ENCODE measurements at places on chromosomes 5 and 9.

DNA sequence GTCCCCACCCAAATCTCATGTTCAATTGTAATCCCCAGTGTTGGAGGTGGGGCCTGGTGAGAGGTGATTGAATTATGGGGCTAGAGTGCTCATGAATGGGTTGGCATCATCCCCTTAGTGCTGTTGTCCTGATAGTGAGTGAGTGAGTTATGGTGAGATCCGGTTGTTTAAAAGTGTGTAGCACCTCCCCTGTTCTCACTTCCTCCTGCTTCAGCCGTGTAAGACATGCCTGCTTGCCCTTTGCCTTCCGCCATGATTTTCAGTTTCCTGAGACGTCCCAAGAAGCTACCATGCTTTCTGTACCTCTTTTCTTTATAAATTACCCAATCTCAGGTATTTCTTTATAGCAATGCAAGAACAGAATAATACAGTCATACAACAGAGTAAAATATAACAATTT, 742 bp upstream of the LECT2 start:
- DNase-seq = no peak

DNA sequence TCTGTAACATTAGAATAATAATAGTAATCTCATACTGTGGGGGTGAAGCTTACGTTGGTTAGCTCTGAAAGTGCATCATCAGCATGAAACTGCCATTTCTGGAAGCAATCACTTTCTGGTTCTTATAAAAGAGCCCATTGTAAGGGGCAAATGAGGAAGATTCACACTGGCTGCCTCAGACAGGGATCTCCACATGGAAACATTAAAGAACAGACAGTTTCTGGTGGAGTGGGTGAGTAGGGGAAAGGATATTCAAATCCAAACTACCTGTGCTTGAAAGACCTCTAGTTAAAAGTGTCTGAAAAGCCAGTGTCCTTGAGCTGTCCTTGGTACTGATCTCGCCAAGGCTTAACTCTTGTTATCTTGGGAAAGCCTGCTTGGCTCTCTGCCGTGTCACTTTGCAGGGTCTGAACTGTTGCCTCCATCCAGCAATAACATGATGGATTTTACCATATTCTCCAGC, 19.1 kb upstream of the SLC31A2 start:
- no peak for DNase-seq

DNA sequence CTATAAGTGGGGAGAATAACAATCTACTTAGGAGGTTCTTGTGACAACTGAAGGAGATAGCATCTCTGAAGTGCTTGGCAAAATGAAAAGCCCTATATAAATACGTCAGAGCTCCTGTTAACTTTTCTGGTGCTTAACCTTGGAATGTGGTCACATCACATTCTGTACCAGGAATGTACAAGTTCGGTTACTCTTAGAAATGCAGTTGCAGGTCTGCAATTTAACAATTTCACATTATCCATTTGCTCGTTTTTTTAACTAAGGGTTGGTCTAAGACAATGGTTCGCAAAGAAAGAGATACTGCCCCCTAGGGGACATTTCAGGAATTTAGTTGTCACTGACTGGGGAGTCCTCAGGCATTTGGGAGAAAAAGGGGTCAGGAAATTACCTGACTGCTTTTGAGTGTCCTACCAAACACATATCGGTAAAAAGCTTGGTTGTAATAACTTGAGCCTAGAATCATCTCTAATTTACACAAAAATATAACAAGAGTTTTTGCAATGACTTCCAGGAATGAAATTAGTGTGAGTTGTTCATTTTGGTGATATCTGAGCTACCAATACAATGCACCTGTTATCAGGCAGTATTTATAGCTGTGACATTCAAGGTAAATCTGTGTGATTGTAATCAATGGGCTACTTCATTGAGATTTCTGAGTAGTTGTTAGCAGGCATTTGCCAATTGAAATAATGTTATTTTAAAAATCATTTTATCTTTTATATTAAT, 5.4 kb upstream of the HBEGF start:
- no peak for DNase-seq

GRCh38 chr9:131407717-131408195, 13.9 kb downstream of the PRRC2B start:
- DNase-seq = no peak

GRCh38 chr9:130897848-130898551, 1.4 kb upstream of the QRFP start:
- DNase-seq = no peak

DNA sequence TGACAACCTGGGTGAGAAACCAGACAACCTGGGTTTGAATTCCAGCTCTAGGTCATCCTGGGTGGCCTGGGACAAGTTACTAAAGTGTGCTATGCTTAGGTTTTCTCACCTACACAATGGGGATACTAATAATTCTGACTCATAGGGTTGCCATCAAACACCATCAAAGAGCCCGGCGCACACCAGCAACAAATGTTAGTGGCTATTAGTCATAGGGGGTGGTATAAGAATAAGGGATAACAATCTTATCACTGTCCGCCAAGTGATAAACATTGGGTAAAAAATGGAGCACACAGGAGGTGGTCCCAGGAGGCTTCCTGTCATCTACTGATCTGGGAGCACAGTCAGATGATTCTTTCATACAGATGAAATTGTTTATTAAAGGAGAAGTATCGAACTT, 61.4 kb upstream of the AFAP1L1 start:
- no peak for DNase-seq

DNA sequence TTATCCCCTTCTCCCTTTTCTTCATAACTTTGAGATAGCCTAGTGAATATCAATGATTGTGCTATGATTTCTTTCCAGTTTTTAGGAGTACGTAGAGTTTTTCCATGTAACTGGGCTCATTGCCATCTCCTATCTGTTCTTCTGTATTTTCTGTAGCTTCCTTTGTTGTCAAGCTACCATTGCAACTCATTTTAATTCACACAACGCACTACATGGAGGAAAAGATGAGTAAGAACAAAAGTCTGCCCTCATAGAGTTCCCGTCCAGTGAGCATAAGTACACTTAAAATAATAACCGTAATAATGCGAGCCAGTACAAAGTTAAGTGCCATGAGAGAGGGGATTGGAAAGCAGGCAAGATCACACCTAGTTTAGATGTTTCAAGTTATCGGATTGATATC, 177.7 kb downstream of the PAM start:
- DNase-seq = no peak

DNA sequence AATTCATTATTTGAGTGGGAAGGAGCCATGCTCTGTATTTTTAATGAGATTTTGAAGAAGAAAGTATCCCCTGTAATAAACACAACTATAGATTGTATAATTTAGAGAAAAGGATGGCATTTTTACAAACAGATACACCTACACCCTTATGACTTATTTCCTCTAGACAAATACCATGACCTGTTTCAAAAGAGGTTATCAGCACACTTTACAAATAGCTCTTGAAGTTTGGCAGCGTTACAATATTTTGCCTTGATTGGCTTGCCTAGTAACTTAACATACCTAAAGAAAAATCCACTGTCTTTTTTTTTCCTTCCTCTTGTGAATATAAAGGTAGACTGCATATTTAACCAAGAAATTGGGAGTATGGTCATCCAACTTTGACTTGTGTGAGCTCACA, 28.5 kb upstream of the CETN3 start:
- DNase-seq = no peak

- no peak for DNase-seq
Observed at GRCh38 chr5:136769093-136769492, 403.7 kb upstream of the TRPC7 start.

GRCh38 chr5:85813146-85813545, 804.6 kb upstream of the COX7C start:
- DNase-seq = no peak

- no peak for DNase-seq
Observed at GRCh38 chr9:81162361-81162760, 527.0 kb downstream of the TLE1 start.

DNA sequence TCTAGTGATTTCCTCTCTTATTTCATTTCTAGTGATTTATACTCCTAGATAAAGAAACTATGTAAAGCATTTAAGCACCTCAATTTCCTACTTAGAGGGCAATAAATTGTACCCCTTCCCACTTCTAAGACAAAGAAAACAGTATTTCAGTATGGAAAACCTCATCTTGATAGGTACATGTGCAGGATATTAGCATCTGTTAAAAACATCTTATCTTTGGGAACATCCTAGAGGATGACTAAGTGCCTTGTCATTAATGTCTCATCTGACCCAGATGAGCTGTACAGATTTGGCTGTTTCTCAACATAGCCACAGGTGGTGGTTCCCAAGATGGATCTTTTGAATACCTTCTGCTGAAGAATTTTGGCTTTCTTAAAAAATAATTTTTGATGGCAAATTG, 5.7 kb downstream of the MEGF10 start:
- DNase-seq = no peak

DNA sequence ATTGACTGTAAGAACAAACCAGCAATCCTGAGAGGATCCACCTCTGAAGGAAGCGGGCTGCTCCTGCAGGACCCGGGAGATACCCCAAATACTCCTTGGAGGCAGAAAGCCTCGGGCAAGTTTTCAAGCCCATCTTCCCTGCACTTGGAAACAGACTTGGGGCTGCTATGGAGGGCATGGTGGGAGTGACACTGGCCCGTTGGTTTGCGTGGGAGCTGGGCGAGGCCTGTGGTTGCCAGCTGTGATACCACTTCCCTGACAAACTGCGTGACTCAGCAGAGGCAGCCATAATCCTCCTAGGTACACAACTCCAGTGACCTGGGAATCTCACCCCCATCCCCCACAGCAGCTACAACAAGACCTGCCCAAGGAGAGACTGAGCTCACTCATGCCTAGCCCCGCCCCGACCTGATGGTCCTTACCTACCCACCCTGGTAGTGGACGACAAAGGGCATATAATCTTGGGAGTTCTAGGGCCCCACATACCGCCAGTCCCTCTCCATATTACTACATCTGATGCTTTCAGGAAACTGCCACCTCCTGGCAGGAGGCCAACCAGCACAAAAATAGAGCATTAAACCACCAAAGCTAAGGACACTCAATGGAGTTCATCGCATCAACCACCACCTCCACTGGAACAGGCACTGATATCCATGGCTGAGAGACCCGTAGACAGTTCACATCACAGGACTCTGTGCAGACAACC, 38.1 kb upstream of the VLDLR start:
- DNase-seq = no peak

- no peak for DNase-seq
Observed at GRCh38 chr5:133839721-133840120, 128.7 kb downstream of the C5orf15 start.

GRCh38 chr9:109574061-109574882, 76.2 kb upstream of the PTPN3 start:
- DNase-seq = peak; percentile 60

- no peak for DNase-seq
Observed at GRCh38 chr9:115900698-115901097, 252.9 kb upstream of the PAPPA start.

GRCh38 chr5:172114875-172115422, 73.1 kb downstream of the STK10 start:
- no peak for DNase-seq

DNA sequence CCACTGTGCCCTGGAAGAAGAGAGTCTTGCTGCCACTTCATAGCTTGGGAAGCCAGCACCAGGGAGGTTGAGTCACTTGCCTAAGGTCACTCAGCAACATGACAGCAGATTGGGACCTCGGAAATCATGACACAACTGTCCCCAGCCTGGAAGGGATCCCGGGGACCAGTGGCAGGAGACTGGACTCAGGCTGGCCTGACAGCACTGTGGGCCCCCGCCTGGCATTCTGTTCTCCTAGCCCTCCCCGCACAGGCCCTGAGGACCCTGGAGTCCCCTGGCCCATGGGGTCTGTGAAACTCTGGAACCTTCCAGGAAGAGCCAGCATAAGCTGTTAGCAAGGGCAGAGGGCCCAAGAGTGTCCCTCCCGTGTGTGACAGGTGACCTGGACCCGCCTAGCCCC, 64.9 kb downstream of the COL5A1 start:
- no peak for DNase-seq

DNA sequence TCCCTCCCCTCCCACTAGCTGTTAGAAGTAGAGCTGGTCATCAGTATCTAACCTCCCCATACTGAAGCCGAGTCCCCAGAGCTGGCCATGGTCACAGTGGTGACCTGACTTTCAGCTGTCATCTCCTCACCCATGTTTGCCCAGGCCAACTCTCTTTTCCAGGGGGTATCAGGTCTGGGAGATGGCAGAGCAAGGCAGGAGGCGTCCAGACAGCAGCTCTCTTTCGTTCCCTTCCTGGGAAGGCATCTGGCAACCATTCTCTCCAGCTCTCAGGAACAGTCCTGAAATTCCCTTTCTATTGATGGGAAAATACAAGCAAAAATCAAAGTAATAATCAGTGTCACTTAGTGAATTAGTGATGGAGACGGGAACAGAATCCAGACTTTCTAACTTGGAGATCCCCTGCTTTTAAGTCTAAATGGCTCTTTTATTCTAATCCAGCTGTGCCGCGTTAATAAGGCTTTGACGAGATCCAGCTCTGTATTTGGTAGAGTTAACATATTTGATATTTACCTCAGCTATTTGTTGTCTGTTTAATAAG, 21.3 kb upstream of the AOPEP start:
- no peak for DNase-seq

DNA sequence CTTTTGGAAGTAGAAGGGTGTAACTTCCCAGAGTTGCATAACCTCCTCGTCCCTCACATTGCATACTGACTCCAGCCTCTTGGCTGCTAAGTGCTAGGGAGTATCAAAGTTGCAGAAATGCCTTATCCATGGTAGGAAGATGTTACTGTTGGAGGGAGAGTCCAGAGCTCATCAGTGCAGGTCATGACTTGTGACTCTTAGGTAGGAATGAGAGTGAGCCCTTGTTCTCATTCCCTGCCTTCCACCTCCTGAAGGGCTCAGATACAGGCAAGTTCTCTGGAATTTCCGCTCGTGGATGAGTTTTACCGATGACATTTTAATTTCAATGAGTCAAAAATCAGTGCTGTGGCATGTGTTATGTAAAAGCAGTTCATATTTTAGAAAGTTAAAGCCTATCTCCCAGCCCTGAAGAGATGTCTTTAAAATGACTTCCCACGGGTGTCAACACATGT, 17.0 kb downstream of the IRX1 start:
- no peak for DNase-seq
